Cardiac ventricle fibroblast (primary cell): ENCODE measurements at places on chromosomes 7 and 10. TPM values are rescaled to one million over a fixed set of nuclear protein-coding genes. Genes with fewer than 3 reads are reported as not detected.

Gene ASAH2
- 0.24 and 0.25 TPM in 2 replicates for total RNA-seq

Gene CCDC136
- total RNA-seq = 0.62 and 2.5 TPM in 2 replicates

Gene RHOBTB1
- total RNA-seq = 8.9 and 15.3 TPM in 2 replicates

Gene SLC13A4
- not detected in 2 replicates for total RNA-seq

Gene NXPH1
- not detected in 2 replicates for total RNA-seq

Gene PRXL2A
- total RNA-seq = 13.2 and 15.0 TPM in 2 replicates

Gene MSMB
- total RNA-seq = not detected in 2 replicates

Gene HPSE2
- not detected in 2 replicates for total RNA-seq

Gene GTF2IRD1
- total RNA-seq = 4.7 and 5.8 TPM in 2 replicates

Gene ARMH3
- 6.3 and 8.9 TPM in 2 replicates for total RNA-seq

Gene OPALIN
- total RNA-seq = not detected in 2 replicates

Gene RAB19
- total RNA-seq = not detected in 2 replicates

Gene FXYD4
- not detected in 2 replicates for total RNA-seq

Gene SEC31B
- 1.4 and 6.4 TPM in 2 replicates for total RNA-seq

Gene ANKRD61
- total RNA-seq = not detected in 2 replicates

Gene CCDC3
- total RNA-seq = 0.39 and 0.81 TPM in 2 replicates

Gene ZPBP
- not detected in 2 replicates for total RNA-seq

Gene FZD8
- 2.4 TPM in 2 replicates for total RNA-seq

Gene PLAU
- 34.6 and 39.9 TPM in 2 replicates for total RNA-seq

Gene HSPB1
- 467 and 471 TPM in 2 replicates for total RNA-seq

Gene CPN1
- total RNA-seq = not detected in 2 replicates

Gene CHAT
- total RNA-seq = not detected in 2 replicates

Gene PPP1R17
- total RNA-seq = not detected in 2 replicates

Gene CDC14C
- not detected in 2 replicates for total RNA-seq

Gene STEAP1
- total RNA-seq = 102 and 123 TPM in 2 replicates

Gene CASP7
- 19.3 and 21.8 TPM in 2 replicates for total RNA-seq

Gene HOXA11
- not detected in 2 replicates for total RNA-seq

Gene GNG11
- total RNA-seq = 35.1 and 48.0 TPM in 2 replicates

Gene RADIL
- total RNA-seq = 0.19 and 1.3 TPM in 2 replicates

Gene ZNF727
- total RNA-seq = 0.20 and 0.44 TPM in 2 replicates

Gene PNLIPRP2
- not detected in 2 replicates for total RNA-seq

Gene GIMAP7
- 0.31 and 0.49 TPM in 2 replicates for total RNA-seq

Gene POP7
- total RNA-seq = 22.4 and 26.2 TPM in 2 replicates

Gene MUC3A
- not detected in 2 replicates for total RNA-seq

Gene UPK3BL2
- total RNA-seq = 0.54 and 3.1 TPM in 2 replicates

Gene KEL
- total RNA-seq = 0.05 TPM in 1 of 2 replicates, not detected in the other

Gene PNLIP
- total RNA-seq = not detected in 2 replicates

Gene GSTK1
- 132 and 150 TPM in 2 replicates for total RNA-seq

Gene TUBAL3
- total RNA-seq = not detected in 2 replicates

Gene KLLN
- 1.3 and 1.8 TPM in 2 replicates for total RNA-seq

Gene SLC39A12
- total RNA-seq = not detected in 2 replicates

Gene CARD11
- under 0.01 TPM in 1 of 2 replicates, not detected in the other for total RNA-seq

Gene EPO
- total RNA-seq = not detected in 2 replicates

Gene CCDC172
- not detected in 2 replicates for total RNA-seq

Gene CTTNBP2
- 0.15 and 0.37 TPM in 2 replicates for total RNA-seq

Gene PLCE1
- 4.2 and 4.9 TPM in 2 replicates for total RNA-seq

Gene ASCC1
- 26.5 and 38.8 TPM in 2 replicates for total RNA-seq

Gene HOXA6
- not detected in 2 replicates for total RNA-seq

Gene OR6V1
- total RNA-seq = not detected in 2 replicates

Gene NME8
- total RNA-seq = not detected in 2 replicates

Gene TMEM178B
- total RNA-seq = under 0.01 and 0.06 TPM in 2 replicates

Gene HECW1
- total RNA-seq = not detected in 2 replicates

Gene AKR1C8
- not detected in 2 replicates for total RNA-seq

Gene DKK1
- total RNA-seq = 99.4 and 112 TPM in 2 replicates

Gene TRIM50
- total RNA-seq = not detected in 2 replicates
